Left renal cortex interstitium (tissue), 4 donors: ENCODE measurements at places on chromosomes 1 and 21. TPM values are rescaled to one million over a fixed set of nuclear protein-coding genes. Genes with fewer than 3 reads are reported as not detected.

DNA sequence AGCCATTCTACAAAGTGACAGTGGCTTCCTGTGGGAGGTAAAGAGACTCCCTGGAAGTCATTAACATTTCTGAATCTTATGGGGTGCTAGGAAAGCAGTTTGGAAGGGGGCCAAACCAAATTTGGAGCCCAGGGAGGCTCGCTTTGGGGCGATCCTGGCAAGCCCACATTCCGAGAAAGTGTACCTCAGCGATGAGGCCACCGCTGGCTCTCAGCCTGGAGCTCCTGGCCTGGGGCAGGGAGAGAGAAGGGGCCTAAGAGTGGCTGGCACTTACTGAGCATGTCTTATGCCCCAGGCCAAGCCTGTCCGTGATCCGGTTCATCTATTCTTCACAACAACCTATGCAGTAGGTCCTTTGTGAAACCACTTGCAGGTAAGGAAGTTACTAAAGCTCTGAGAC, 98.8 kb downstream of the CCDC185 start:
- no peak for DNase-seq

- no peak for DNase-seq
These were observed 70.3 kb upstream of the RGL1 start for GRCh38 chr1:183734543-183735036.

DNA sequence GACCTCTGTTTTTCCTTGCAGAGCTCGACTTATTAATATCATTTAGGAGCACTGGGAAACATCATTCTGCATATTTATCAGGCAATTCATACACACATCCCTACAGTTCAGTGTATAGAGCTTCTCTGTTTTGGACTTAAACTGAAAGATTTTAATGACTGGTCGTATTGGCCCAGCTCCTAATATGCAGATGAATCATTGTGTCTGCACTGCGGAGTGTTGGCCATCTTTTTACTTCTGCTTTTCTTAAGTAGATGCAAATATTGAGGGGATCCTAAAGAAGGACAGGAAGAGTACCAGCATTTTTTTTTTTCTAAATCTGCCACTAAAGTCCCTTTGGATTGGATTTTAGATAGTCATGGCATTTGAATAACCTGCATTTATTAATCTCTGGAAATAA, 154.8 kb downstream of the BACH1 start:
- no peak for DNase-seq

Gene CGN
- 28.3 TPM for polyA plus RNA-seq

DNA sequence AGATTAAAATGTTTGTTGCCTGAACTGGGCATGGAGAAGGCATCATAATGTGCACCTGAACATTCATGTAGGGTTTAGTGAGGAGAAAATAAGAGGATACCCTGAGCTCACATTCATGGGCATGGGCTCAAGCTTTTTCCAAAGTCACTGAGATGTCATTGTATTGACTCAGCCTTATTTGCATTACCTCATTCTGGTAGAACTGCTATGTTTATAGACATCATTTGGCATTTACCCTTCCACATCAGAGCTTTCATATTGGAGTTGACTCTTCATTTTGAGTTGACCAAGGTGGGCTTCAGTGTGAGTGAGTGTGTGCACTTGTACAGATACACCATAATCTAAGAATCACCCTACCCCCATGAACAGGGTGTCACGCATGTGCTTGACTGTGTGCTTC, 143.2 kb downstream of the PBX1 start:
- no peak for DNase-seq

DNA sequence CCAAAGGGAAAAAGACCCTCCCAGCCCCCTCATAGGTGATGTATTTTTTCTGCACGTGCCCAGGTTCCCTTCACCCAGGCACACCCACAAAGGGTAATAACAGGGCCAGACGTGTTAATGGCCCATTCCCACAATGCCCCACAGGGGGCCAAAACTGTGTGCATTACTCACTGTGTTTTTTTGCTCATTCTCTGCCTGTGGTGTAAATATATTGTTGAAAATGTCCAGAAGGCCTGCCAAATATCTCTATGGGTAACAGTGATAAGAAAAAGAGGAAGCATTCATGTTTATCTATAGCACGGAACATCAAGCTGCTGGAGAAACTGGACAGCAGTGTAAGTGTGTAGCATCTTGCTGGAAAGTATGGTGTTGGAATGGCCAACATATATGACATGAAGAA, 21.9 kb downstream of the RHEX start:
- no peak for DNase-seq

DNA sequence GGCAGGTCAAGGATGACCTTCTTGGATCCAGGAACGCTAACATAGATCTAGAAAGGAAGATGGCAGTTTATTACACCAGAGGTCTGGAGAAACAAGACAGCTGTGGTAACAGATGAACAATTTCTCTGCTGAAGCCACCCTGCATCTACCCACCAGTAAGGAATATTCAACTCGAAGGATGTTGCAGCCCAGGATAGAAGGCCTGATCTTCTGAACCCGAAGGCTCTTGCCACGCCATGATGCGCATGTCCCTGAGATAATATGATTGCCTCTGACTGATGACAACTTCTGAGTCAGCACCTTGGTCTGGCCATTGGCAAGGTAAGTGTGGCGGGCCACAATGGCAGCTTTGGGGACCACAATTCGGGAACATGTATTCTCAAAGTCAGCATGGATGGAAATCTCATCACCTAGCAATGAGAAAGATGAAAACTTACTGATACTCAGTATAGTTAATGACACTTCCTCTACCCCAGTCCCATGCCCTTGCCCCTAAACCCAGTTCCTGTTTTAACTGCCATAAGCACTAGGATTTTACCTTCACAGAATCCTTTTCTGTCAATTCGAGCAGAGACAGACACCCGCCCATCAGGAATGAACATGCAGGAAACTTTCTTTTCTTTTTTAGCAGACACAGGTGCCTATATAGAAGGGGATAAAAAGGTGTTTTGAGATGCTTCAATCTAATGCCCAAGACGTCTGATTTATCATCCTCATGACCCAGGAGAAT, 1.8 kb downstream of the TXNIP start:
- no peak for DNase-seq

DNA sequence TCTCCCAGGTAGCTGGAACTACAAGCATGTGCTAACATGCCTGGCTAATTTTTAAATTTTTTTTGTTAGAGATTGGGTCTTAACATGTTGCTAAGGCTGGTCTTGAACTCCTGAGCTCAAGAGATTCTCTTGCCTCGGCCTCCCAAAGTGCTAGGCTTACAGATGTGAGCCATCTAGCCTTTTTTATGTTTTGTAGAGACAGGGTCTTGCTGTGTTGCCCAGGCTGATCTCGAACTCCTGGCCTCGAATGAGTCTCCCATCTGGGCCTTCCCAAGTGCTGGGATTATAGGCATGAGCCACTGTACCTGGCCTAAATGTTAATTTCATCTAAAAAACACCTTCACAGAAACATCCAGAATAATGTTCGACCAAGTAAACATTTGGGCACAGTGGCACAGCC, 48.6 kb downstream of the FNBP1L start:
- no peak for DNase-seq

DNA sequence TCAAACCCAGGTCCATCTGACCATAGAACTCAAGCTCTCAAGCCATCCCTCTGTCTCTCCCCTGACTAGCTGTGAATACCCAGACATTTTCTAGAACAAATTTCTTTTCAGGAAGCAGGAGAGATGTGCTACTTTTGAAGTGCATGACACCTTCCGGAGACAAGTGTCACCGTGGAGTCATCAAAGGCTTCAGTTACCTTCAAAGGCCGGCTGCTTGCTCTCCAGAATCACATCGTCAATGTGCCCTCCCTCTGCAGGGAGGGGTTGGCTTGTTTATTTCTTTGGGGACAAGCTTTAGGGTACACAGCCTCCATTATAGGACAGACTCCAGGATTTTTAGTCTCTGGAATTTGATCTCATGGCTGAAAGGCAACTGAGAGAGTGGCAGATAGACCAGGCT, 37.7 kb upstream of the IGSF21 start:
- DNase-seq = no peak

- DNase-seq = no peak
These were observed 74.7 kb downstream of the ALG6 start for GRCh38 chr1:63442141-63442475.

- DNase-seq = no peak
These were observed 24.4 kb downstream of the GIPC2 start for GRCh38 chr1:78070210-78070609.

DNA sequence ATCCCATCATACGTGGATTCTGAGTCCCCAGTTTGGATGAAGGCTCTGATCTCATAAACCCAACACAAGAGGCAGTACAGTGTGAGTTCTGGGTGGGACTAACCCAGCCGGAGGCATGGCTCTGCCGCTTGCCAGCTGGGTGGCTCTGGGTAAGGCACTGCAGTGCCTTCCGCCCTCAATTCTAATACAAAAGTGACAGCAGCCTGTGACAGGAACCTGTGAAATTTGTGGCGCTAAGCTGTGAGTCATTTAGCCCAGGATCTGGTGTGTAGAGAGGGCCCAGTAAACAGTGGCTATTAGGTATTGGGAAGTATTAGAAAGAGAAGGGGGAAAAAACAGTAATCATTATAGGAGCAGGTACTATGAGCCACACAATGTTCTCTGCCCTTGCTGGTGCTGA, 23.3 kb downstream of the HSPG2 start:
- DNase-seq = no peak

DNA sequence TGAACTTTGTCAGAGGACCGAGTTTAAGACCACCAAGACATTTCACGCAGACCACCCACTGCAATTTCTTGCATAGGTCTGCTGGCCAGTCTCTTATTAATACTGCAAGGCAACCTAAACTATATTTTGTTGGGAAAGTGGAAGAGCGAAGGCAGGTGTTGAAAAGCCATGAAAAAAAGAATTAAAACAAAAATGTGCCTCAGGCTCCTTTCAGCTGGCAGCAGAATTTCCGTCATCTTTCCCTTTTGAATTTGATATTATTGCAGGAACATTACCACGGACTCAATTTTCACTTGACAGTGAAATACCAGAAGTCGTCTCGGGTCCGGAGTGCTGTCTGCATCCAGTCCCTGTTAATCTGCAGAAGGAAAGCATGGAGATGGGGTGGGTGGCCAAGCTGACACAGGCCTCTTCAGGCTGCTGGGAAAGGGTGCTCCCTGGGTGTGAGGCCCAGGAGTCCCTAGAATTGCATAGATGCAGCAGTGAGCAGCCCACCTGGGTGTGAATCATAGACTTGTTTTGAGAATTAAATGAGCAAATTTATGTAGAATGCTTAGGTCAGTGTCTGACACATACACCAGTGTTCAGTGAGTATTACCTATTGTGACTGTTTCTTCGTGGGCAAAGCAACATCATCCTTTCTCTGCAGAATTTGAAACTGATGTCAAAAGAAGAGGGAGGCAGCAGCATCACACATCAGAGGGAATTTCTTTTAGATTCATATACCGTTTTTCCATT, 150.7 kb downstream of the PBX1 start:
- DNase-seq = no peak

DNA sequence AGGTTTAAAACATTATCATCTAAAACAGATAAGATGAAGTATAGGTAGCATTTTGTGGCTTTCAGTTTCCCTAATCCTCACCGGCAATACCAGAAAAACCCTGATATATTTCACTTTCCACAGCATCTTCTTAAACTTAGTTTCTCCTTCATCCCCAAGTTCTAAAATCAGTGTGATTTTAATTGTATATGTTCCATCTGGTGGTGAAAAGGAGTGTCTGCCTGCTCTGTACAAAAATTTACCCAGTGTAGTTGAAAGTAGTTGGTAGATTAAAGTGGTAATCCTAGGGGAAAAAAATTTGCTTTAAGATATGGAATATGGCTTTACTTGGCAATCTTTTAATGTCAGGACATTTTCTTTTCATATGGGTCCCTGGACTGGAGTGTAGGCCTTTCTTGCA, 74.3 kb downstream of the CEP350 start:
- DNase-seq = no peak

DNA sequence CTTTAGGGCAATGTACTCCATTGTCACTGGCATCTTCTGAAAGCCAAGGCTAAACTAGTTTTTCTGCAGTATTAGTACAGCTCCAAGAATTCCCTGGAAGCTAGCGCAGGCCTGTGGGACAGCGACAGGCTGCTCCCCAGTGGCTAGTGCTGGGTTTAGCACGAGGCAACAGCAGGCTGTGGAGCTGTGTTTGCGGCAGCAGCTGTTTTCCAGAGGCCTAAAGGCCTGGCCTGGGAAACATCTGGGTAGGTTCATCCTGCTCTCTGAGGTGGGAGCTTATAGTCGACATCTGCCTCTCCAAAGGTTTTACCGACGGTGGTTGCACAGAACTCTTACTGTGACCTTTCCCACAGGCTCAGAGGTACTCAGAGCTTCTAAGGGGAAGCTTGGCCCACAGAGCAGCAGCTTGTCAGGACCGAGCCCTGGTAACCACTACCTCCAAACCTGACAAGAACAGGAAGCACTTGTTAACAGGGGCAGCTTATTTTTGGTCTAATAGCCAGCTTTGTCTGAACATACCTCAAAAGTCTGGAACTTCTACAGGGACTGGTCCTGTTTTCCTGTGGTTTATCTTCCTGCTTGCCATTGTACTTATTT, 17.2 kb downstream of the CC2D1B start:
- no peak for DNase-seq

- no peak for DNase-seq
These were observed 1.3 kb upstream of the CHI3L1 start for GRCh38 chr1:203187689-203188264.

- DNase-seq = no peak
These were observed at the start of gene COL6A1 for GRCh38 chr21:45981151-45982091. Gene COL6A1 (plus strand): TSS chr21:45981770. CDS start chr21:45981851, 81 bp downstream.

Gene DIRAS3
- 4.4 TPM for polyA plus RNA-seq

GRCh38 chr1:26861889-26862378, 1.0 kb upstream of the SFN start:
- no peak for DNase-seq

GRCh38 chr1:16145662-16146278, 10.1 kb downstream of the EPHA2 start:
- no peak for DNase-seq

- no peak for DNase-seq
These were observed 258.3 kb downstream of the SPATA17 start for GRCh38 chr1:217889401-217889800.

Gene NTRK1
- 1.8 TPM for polyA plus RNA-seq

Gene OVAAL
- not detected for polyA plus RNA-seq
